Activated CD8-positive, alpha-beta memory T cell treated with anti-CD3 and anti-CD28 coated beads, Interleukin-2, amount 50 U/mL, for 4 hours (primary cell): ENCODE measurements at places on chromosomes 7 and 10.

- DNase-seq: no peak
Measured at GRCh38 chr7:14252458-14252857, 263.0 kb upstream of the ETV1 start.

DNA sequence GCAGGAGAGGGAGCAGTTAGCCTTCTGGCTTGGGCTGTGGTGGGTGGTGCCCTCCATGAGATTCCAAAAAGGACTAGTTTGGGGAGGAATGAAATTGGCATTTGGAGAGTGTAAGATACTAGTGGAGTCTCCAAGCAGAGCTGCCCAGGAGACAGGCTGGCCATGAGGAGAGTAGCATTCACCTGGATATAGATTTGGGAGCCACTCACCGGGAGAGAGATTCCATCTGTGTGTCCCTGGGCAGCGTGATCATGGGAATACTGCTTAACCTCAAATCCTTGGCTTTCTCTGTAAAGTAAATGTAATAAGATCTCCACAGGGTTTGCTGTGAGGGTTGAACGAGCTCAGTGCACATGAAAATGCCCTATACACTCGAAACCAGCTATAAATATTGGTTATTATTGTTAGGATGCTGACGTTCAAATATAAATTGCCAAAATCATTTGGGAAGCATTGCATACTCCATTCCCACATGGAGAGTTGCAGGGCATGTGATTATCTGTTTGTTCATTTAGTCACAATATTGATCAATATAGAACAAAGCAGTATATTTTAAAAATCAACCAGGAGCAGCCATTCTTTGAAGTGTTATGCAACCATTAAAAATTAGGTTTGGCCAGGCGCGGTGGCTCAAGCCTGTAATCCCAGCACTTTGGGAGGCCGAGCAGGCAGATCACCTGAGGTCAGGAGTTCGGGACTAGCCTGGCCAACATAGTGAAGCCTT is 143.7 kb downstream of the CUX1 start:
- DNase-seq: no peak

DNA sequence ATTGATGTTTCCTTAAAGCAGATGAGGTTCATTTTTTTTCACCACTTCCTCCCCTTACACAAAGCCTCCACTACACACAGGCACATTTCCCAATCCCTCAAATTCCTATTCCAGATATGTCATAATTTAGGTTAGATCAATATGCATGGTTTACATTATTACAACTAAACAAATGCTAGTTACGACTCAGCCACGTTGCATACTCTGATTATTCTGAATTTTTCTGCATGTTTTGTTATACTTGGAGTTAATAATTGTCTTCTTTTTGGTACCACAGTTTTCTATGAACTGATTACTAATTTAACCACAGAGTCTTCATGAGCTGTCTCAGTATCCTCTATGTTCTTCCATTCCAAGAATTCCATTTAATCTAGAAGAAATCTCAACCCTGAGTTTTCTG is 4.4 kb upstream of the BICC1 start:
- no peak for DNase-seq

- no peak for DNase-seq
Measured at GRCh38 chr7:100683659-100684533, 10.2 kb downstream of the GIGYF1 start.

- no peak for DNase-seq
Measured at GRCh38 chr10:99520040-99520846, 12.5 kb upstream of the NKX2-3 start.

DNA sequence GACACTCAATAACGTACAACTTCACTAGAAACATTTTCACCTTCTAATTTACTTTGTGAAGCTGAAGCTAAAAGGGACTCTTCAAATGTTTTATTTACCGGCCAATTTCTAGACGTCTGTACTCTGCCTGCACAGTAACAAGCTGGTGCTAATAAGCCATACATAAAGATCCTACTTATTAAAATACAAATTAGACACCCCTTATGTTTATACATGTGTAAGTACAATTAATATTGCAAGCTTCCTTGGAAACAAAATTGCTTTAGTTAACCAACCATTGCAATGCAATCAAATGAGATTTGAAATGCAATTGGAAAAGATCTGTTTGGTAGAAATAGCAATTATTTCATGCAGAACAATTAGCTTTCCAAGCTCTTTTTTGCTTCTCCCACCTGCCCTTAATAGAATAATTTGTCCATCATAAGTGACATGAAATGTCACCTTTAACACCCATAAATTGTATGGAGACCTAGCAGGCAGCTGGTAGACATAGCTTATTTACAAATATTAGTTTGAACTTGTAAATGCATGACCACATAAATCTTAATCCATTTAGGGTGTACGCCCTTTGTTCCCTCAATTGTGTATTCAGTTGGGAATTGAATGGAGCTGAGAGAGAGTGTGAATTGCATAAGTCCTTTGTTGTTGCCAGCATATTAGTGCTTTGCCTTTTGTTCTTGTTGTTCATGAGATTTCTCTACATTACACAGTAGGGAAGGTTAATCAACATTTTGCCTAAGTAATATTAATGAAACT is 277.1 kb downstream of the CACNA2D1 start:
- DNase-seq: no peak

DNA sequence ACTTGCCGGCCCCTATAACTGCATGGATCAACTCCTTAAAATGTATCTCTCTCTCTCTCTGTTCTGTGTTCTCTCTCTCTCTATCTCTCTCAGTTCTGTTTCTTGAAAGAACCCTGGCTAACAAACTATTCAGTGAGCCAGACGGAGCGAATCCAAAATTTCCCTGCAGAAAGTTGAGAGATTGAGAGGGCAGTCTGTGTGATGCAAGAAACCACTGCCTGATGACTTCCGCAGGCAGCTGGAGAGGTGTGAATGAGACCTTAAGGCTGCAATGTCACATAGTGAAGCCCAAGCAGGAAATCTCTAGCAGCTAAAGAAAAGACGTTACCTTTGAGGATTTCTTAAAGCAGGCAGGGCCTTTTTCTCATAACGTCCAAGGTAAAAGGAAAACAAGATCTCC is 17.3 kb downstream of the FAM107B start:
- DNase-seq: no peak

DNA sequence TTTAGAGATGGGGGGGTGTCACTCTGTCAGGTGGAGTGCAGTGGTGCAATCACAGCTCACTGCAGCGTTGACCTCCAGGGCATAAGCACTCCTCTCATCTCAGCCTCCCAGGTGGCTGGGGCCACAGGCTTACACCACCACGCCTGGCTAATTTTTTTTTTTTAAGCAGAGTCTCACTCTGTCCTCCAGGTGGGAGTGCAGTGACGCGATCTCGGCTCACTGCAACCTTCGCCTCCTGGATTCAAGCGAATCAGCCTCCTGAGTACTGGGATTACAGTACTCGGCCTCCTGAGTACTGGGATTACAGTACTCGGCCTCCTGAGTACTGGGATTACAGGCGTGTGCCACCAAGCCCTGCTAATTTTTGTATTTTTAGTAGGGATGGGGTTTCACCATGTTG is 23.6 kb upstream of the PPIA start:
- no peak for DNase-seq

DNA sequence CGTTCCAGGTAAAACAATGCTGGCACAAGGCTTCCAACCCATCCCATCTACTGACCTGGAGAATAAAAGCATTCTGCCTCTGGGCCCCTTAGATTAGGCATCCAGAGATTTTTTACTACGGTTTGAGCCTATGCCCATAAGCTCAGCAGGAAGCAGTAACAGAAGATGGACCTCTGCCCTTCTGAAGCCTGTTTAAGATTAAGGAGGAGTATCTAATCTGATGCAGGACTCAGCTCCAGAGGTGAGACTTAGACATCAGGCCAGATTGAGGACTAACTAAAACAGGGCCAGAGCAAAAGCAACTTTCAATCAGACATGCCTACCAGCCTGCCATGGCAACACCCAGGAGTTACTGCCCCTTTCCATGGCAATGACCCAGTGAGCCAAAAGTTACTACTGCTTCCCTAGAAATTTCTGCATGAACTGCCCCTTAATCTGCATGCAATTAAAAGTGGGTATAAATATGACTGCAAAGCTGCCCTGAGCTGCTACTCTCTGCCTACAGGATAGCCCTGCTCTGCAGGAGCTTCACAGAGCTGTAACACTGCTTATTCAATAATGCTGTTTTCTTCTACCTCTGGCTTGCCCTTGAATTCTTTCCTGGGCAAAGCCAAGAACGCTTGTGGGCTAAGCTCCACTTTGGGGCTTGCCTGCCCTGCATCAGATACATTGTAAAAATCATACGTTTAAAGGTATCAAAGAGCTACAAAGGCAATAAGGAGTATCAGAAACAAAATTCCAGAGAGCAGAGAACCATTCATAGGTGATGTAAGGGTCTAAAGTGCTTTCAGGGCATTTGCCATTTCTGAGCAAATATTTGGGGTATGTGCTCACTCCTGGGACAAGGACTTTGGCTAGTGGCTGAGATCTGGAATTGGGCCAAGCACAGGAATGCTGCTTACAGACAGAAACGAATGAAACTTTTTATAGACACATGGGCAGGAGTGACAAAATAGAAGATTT is 25.0 kb upstream of the CNNM1 start:
- DNase-seq: no peak

DNA sequence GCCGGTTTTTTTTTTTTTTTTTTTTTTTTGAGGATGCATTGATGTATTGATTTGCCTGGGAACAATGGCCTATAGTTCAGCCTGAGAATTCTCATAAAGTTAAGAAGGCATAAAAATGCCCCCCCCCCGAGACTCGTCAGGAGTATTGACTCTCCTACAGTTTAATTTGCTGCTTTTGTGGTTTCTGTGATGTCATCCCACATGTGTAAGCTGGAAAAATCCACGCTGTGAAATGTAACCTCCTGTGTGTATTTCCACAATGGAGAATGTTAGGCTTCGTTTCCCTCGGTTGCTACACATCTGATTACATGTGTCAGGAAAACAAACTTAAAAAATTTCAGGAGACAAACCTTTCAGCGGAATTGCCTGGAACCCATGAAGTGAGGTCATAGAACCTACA is 117.9 kb downstream of the FANK1 start:
- DNase-seq: no peak

DNA sequence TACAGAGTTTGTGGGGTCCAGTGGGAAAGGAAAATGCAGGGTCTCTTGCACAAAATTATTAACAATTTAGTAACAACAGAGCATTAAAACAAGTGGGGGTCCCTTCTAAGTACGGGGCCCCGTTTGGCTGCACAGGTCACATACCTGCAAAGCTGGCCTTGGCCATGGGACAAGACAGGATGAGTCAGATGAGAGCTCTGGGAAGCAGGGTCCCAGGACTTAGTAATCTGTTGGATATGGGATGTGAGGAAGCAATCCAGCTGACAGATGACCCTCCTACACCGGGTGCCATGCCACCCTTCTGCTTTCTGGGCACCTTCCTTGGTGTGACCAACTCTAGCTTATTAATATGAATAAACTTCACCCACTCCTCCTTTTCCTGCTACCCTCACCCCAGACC is 3.2 kb upstream of the DUSP5 start:
- no peak for DNase-seq

GRCh38 chr7:120473352-120473751 is 200.4 kb downstream of the KCND2 start:
- no peak for DNase-seq

DNA sequence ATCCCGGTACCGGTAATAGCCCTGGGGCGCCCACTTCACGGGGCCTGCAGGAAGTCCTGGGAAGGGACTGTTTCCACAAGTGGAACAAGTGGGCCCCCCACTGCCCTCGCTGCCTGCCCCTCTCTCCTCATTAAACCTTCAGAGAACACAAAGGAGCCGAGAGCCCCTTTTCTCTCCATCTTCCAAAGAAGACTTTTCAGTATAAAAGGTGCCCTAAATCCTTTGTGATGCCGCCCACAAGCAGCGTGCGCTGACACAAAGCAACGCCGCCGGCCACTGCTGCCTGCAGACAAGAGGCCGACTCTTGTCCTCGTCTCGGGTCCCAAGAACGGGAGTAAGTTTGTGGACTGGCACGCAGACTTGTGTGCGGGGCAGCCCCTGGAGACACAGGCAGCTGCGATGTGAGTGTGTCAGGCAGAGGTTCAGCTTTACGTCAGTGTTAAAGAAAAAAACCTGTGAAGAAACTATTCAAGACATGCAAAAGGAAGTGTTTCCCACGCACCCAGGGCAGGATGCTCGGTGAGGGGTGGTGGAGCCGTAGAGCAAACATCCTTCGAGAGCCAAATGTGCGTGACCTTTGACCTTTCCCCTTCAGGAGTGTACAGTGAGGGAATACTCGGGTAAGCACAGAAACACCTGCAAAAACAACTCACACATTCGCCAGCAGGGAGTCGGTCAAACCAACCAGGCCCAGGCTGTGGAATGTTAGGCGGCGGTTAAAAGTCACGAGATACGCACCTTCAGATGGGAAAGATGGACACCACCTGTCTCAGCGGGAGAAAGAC is 118.2 kb downstream of the VIPR2 start:
- peak; percentile 13 for DNase-seq

- no peak for DNase-seq
Measured at GRCh38 chr7:2148189-2148588, 84.6 kb downstream of the MAD1L1 start.

DNA sequence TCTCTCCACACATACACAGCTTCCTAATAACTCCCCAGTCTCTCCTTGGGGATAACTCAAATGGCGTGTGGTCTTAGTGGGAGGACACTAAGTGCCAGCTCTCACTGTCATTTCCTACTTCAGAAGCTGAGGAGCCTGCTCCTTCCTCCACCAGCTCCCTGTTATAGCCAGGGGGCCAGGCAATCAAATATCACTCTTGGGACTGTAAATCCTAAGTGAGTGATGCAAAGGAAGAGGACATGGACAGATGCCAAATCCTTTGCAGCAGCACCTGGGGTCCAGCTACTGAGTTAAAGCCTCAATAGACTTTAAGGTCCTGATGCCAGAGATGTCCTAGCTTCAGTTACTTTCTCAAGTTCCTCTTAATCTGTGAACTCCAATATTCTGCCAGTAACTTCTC is 34.1 kb downstream of the SEM1 start:
- no peak for DNase-seq

DNA sequence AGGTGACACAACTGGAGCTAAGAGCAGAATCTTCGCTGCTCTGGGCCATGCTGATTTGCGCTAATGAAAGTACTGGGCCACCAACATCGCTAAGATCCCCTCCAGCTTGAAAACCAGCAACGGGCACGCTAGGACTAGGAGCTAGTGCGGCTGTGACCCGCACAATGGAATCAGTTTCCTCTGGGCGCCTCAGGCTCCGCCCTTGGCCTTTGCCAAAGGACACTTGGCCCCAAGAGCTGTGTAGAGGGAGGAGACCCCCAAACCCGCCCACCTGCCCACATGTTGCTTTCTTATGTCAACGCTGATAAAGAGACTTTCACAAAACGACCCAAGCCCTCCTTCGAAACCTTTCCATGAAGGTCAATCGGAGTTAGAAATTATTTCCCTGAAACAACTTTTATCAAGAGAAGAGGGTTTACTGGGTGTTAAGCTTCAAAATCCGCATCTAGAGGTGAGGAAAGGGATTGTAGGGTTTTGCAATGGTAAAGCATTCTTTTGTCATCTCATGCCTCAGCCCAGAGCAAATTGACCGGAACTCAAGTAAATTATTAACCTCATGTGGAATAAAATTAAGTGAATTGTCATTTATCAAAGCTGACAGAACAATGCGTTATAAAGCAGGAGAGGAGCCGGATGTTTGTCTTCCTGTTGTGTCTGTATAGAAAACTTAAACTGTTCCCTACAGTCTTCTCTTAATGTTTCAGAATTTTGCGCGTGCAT is 9.4 kb downstream of the ABCB5 start:
- DNase-seq: no peak
